Adipocyte (in vitro differentiated cells): ENCODE measurements at places on chromosomes 13 and 19.

GRCh38 chr13:96273196-96273595 is 183.3 kb downstream of the HS6ST3 start:
- DNase-seq, result no peak

GRCh38 chr13:25764378-25764777 is 287.4 kb downstream of the SHISA2 start:
- DNase-seq, result no peak

GRCh38 chr13:98310485-98311199 is 133.6 kb upstream of the RNF113B start:
- no peak for DNase-seq

DNA sequence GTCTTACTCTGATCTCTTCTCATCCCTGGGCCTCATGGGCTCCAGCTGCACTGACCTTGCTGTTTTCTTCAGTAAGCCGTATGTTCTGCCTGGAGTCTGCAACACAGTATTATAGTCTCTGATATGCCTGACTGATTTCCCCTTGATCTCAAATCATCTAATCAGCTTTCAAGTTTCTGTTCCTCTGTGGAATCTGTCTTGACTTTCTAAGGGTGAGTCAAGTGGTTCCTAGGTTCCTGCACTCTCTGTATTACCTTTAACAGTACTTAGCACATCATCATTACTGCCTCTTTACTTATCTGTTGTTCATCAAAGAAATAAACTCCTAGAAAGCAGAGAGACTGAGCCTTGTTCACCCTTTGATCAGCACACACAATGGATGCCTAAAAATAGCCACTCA is 350.7 kb downstream of the LMO7 start:
- no peak for DNase-seq

DNA sequence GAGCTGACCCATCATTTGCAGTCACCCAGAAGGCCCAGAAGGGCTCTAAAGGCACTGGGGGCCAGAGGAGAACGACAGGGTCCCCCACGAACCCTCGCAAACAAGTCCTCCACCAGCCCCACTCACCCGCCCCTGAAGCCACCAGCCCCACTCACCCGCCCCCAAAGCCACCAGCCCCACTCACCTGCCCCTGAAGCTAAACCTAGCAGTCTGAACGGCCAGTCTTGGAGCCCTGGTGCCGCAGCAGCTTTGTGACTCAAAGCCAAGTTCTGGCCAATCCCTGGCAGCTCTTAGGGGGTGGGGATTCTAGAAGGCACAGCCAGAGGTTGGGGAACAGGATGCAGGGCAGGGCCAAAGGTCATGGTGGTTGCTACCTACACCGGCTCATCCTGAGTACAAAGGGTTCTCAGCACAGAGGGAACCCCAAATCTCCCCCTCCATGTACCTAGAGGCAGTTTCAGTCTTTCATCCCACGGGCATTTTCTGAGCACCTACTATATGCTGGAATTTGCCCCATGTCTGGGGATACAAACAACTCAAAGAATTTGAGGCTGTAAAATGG is at the start of gene IQCN:
TSS of gene IQCN (minus strand) at position 234 of the 562 bp plus-strand sequence. CDS start 4,974 bp downstream, outside the sequence.
- DNase-seq, result peak; percentile 65

DNA sequence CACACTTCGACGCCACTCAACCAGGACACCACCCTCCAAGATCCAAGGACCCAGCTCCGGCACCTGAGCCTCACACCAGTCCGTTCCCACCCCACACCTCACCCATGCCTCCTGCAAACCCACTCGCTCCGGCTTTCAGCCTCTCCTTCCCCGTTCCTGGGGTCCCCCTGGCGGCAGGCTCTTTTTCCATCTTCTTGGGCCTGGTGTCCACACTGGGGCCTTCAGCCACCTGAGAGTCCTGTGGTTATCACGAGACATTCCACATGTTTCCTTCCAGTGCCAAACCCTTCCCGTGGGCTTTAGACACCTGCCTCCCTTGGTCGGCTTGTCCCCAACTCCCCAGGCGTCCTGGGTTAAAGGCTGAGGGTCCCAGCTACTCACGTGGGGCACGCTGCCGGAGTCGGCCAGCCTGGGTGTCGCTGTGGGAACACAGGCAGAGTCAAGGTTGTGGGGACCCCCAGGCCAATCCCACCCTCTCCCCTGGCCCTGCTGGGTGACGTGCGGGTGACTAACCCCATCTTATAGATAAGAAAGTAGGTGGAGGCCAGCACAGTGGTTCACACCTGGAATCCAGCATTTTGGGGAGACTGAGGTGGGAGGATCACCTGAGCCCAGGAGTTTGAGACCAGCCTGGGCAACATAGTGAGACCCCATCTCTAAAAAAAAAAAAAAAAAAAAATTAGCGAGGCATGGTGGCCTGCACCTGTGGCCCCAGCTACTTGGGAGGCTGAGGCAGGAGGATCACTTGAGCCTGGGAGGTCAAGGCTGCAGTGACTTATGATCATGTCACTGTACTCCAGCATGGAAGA is 1.9 kb downstream of the JSRP1 start:
- DNase-seq, result peak; percentile 66

DNA sequence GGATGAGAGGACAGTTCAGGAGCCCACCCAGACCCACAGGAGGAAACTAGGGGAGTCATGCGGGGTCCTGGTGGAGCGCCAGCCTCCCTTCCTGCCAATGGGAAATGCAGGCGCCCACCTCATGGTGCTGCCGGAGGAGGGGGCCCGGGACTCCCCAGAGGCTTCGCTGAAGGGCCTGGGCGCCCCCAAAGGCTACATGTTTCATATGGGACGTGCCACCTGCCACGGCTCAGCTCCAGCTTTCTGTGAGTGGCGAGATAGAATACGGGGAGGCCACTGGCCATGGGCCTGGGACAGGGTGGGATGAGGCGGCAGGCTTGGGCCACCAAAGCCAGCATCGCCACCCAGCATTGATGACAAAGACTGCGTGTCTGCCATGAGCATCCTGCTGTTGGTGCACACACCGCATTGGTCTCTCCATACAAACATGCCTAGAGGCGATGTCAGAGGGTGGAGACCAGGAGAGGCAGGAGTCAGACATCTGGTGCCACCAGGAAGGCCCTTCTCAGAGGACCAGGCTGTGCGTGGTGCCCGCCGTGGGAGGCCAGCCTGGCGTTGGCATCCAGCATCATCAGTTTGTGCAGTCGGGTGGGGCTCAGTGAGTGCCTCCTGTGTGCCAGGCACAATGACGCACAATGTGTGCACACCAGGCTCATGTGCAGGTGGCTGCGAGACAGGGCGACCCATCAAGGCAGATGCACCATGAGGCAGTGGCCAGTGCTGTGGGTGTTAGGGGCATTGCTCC is 1.2 kb upstream of the F10 start:
- no peak for DNase-seq

- DNase-seq, result no peak
These were observed 1.2 kb upstream of the TMEM59L start for GRCh38 chr19:18611327-18612050.

DNA sequence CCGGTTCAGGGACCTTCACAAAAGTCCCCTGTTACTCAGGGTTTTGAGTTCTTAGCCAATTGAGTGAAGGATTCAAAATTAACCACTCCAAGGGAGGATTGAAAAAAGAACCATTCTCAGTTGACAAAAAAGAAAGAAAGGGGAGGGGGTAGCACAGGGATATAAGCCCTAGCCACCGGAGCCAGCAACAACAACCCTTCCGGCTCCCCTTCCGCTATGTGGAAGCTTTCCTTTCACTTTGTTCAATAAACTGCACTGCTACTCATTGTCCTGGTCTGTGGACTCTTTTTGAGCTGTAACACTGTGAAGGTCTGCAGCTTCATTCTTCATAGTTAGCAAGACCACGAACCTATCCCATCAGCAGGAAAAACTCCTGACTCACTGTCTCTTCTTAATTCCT is 1488.1 kb upstream of the PRR20A start:
- DNase-seq, result no peak

- no peak for DNase-seq
These were observed 748.2 kb upstream of the SLITRK5 start for GRCh38 chr13:86922936-86923335.

GRCh38 chr19:2358548-2359173 is 1.4 kb upstream of the TMPRSS9 start:
- no peak for DNase-seq

- no peak for DNase-seq
These were observed 792.0 kb downstream of the UQCRFS1 start for GRCh38 chr19:28420811-28421550.

DNA sequence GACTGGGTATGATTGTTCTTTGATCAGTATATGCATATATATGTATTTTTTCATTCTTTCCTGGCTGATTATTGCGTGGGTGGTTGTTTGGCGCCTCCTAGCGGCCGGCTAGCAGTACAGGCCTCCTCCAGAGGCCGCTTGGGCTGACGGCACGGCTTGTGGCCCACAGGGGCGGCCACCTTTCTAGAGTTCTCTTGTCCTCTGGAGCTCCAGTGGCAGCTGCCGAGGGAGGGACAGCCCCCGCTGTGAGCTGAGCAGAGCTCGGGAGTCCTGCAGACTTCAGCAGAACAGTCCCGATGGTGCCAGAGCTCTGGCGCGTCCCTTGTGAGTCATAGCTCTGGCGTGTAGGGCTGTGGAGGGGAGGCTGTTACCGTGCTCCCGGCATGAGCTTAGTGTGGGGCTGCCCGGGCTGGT is 22.5 kb upstream of the ZNF429 start:
- DNase-seq, result peak; percentile 41

DNA sequence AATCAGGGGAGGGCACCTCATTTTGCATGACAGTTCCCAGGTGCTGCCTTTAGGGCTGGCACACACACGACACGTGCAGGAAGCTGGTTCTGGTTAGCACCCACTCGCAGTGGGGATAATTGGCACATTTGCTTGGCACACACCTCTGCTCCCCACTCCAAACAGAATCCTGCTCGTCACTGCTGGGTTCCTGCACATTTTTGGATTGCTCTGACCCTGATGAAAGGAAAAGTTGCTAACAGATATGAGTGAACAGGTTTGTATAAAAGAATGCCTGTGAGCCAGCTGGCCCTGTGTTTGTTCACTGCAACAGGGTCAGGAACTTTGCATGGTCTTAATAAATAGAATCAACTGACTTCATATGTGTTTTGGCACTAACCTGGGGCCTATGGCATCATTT is 1500.4 kb downstream of the EFNB2 start:
- no peak for DNase-seq

- DNase-seq, result peak; percentile 9
These were observed 1.3 kb downstream of the ZNF433 start for GRCh38 chr19:12034198-12034597.

- DNase-seq, result no peak
These were observed 6.0 kb upstream of the GRTP1 start for GRCh38 chr13:113369881-113370280.

DNA sequence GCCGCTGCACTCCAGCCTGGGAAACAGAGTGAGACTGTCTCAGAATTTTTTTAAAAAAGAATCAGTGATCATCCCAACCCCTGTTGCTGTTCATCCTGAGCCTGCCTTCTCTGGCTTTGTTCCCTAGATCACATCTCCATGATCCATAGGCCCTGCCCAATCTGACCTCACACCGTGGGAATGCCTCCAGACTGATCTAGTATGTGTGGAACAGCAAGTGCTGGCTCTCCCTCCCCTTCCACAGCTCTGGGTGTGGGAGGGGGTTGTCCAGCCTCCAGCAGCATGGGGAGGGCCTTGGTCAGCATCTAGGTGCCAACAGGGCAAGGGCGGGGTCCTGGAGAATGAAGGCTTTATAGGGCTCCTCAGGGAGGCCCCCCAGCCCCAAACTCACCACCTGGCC is at the start of gene KLK2:
TSS of gene KLK2 (plus strand) at position 384 of the 400 bp plus-strand sequence. CDS start 35 bp downstream, outside the sequence.
- no peak for DNase-seq

GRCh38 chr19:4409123-4409933 is 6.9 kb downstream of the CHAF1A start:
- no peak for DNase-seq

DNA sequence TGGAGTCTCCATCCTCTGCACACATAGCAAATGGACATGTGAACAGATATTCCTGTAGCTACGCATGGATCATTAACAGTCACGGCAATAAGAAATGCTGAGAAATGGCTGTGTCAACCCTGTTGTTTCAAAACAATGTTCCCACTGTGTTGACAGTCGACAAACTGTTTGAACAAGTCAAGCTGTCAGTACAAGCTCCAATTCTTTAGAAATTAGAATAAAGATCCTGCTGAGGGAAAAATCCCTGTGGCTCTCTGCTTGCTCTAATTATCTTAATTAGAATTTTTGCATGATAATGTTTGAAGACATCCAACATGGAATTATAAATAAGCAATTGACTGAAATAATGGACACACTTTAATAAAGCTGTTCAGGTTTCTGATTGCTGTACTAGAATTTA is 37.9 kb upstream of the CPB2 start:
- DNase-seq, result no peak

GRCh38 chr13:102035969-102036368 is 365.9 kb downstream of the FGF14 start:
- no peak for DNase-seq

GRCh38 chr13:23656637-23657371 is 86.6 kb downstream of the TNFRSF19 start:
- peak; percentile 63 for DNase-seq

DNA sequence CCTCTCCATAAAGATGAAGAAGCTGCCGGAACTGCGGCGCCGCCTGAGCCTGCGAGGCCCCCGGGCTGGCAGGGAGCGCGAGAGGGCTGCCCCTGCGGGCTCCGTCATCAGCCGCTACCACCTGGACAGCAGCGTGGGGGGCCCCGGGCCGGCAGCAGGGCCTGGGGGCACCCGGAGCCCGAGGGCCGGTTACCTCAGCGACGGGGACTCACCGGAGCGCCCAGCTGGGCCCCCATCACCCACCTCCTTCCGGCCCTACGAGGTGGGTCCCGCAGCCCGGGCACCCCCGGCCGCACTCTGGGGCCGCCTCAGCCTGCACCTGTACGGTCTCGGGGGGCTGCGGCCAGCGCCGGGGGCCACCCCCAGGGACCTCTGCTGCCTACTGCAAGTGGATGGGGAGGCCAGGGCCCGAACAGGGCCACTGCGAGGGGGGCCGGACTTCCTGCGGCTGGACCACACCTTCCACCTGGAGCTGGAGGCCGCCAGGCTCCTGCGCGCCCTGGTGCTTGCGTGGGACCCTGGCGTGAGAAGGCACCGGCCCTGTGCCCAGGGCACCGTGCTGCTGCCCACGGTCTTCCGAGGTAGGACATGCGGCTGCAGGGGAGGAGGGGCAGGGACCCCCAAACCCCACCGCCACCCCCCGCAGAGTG is 2.7 kb downstream of the SYDE1 start:
- DNase-seq, result no peak

DNA sequence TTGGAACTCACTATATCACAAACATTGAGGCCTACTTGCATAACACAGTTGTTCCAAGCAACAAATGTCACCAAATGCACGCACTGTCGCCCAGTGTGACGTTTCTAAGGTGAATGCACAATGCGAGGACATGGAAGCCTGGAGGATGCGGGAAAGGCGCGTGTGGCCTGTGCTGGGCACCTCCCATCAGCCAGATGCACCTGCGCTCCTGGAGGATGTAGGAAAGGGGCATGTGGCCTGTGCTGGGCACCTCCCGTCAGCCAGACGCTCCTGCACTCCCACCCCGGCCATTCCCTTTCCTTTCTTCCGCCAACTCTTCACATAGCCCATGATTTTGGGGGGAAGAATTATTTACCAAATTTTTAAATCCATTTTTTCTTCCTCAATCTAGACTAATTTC is 202.4 kb upstream of the SOX1 start:
- no peak for DNase-seq
